Cardiac muscle cell (in vitro differentiated cells and primary cell): ENCODE measurements at places on chromosomes 1 and 21. TPM values are rescaled to one million over a fixed set of nuclear protein-coding genes. Genes with fewer than 3 reads are reported as not detected.

Gene C1orf87
- not detected in 2 replicates for polyA plus RNA-seq

Gene LRRC8B
- polyA plus RNA-seq, result 6.6 and 13.4 TPM in 2 replicates

Gene RNF223
- polyA plus RNA-seq, result not detected in 2 replicates

Gene SLC6A17
- polyA plus RNA-seq, result not detected in 2 replicates

Gene VASH2
- 2.8 and 5.8 TPM in 2 replicates for polyA plus RNA-seq

Gene KDF1
- polyA plus RNA-seq, result 0.35 and 0.37 TPM in 2 replicates

Gene MYOG
- 0.62 TPM in 1 of 2 replicates, not detected in the other for polyA plus RNA-seq
